CD4-positive, alpha-beta T cell treated with Interleukin-15 for 1 hour (primary cell): ENCODE measurements at places on chromosomes 3 and 15.

GRCh38 chr3:52346623-52347530, 30.8 kb downstream of the DNAH1 start:
- no peak for DNase-seq

- DNase-seq = no peak
These were observed 2.4 kb downstream of the MB21D2 start for GRCh38 chr3:192915304-192915703.

GRCh38 chr3:36846406-36846805, 82.1 kb upstream of the DCLK3 start:
- DNase-seq = no peak

- no peak for DNase-seq
These were observed 8.6 kb downstream of the IRAK2 start for GRCh38 chr3:10173095-10173925.

DNA sequence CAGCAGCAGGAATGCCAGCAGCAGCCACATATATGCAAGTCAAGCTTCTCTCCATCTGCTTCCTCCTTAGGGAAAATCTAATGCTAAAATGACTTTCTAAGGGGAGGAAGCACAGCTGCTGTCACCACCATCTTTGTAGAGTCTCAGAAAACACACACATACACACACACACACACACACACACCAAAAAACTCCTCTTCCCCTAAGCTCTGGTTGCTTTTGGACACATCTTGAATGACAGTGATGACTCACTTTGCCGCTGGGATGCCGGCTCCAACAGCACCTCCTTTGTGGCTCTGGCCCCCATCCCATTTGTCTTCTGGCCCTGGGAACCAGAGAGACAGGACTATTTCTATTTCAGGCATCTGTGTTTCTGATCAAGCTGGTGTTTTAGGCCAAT, 124.8 kb upstream of the GOLIM4 start:
- DNase-seq = no peak

DNA sequence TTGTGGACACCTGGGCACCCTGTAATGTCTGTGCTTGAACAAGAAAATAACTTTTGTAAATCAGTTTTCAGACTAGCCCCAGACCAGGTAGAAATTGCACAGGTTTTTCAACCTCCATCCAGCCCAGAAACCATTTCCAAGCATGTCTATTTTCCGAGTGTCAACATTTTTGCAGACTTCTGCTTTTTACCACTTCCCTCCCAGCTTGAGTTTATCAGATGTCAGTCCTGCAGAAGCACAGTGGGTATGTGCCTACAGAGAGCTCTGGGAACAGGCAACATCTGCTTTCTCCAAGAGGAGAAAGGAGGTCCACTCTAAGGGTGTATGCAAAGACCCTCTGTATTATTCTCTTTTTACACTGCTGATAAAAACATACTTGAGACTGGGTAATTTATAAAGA, 83.9 kb downstream of the LRRK1 start:
- DNase-seq = no peak
